Left renal pelvis (tissue), 4 donors: ENCODE measurements at places on chromosomes 3 and 15. TPM values are rescaled to one million over a fixed set of nuclear protein-coding genes. Genes with fewer than 3 reads are reported as not detected.

GRCh38 chr3:69079269-69080159 lies 651 bp downstream of the UBA3 start:
- no peak for DNase-seq

DNA sequence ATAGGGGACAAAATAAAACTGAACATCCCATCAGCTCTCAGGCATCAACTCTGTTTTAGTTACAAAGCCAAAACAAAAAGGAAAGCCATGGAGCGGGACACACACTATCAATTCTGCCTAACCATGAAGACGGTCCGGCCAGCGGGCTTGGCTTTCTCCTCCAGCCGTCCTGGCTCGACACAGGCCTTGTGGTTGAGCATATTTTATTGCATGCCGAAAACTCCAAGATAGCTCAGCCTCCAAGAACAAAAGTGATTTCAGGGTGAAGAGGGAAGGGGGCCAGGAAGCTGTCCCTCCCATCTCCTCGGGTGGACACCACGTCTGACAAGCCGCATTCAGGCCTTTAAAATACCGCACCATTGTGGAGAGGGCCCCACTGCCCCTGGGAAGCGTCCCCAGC lies 31.2 kb downstream of the WNT5A start:
- DNase-seq = no peak

GRCh38 chr3:154794814-154795445 lies 285.2 kb upstream of the MME start:
- no peak for DNase-seq

DNA sequence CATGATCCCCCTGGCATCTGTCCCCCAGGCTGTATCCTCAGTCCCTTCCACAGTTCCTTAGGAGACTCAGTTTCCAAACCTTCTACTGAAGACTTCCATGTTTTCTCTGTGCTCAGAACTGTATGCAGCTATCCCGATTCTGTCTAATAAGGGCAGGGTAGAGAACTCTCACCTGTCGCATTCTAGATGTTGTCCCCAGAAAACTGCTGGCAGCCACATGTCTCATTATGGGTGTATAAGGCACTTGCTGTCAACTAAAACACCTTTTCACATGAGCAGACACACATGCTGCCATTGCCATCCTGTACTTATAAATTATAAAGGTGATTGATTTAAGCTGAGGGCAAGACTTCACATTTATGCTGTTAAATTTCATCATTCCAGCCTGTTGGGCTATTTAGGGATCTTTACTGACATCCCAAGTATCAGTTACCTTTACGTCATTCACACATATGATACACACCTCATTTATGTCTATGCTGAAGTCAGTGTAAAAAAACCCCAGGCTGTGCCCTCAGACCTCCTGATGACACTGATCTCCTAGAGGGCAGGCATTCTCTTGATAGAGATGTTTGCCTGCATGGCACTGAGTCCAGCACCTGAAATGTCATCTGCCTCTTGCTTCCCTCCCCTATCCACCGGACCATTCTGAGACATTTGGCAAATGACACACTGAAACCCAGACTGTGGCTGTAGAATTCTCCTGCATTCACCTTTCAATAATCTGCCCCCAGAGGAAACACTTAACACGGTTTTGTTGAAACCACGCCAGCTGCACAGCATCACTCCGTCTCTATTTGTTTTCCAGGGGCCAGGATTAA lies 35.8 kb downstream of the BTD start:
- no peak for DNase-seq

DNA sequence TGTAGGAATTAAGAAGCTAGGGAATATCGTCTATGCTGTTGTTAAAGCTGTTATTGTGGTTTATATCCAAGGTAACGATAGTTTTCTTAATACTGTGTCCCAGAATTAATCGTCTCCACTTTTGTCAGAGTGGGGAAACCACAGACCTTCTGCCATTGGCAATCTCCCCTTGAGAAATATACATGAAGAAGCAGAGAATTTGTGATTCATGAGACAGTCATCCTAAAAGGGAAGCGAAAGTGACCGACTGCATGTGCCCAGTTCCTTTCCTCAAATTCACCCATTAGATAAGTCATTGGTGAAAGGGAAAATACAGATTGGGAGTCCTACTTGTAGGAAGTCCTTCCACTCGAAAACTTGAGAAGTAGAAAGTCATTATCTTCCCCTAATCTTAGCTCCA lies 26.6 kb downstream of the DIPK2A start:
- DNase-seq = no peak

DNA sequence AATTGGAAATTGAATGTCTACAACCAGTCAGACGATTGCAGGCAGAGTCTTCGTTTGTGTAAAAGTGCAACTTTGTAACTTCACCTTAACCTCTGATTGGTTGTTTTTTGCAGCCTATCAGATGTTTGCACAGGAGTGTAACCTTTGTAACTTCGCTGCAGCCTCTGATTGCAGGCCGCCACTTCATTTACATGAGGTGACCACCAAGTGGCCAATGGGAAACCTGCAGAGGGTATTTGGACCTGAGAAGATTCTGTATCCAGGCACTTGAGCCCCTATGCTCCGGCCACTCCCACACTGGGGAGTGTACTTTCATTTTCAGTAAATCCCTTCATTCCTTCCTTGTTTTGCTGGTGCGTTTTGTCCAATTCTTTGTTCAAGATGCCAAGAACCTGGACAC lies 68.1 kb upstream of the PFN2 start:
- no peak for DNase-seq

- no peak for DNase-seq
These were observed 1340.1 kb upstream of the EPHA6 start for GRCh38 chr3:95474338-95474737.

GRCh38 chr15:68025835-68026424 lies 28.2 kb upstream of the PIAS1 start:
- no peak for DNase-seq

DNA sequence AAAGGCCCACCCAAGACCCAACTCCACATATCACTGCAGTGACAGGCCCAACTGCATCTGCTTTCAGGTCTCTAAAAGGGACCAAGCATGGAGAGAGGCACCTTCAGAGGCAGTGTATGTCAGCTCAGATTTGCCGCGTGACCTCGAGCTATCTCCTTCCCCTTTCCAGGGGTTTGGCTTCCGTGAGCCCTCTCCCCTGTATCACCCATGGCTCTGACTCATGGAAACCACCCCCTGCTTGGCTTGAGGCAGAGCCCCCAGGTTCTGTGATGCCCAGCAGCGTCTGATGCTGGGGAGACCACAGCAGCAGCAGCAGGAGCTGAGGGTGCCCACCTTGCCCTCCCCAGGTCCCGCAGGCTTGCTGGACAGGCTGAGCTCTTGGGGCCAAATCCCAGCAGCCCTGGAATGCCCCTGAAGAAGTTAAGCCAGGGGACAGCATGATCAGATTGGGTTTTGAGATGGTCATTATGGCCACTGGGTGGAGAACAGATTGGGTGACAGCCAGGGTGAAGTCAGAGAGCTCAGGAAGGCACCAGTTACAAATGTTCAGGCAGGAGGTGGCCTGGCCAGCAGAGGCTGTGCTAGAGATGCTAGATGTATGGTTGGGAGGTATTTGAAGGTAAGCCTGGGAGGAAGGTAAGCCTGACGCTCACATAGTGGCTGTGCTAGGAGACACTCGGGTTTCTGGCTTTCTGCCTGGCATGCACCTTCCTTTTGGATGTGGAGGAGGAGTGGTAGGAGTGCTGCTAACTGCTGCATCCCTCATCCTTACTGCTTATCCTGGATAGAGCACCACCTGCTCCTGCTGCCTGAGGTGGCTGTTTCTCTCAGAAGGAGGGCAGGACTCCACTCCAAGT lies 42.9 kb downstream of the FGD5 start:
- DNase-seq = no peak

- no peak for DNase-seq
These were observed 253.1 kb downstream of the CGGBP1 start for GRCh38 chr3:87805670-87806069.

DNA sequence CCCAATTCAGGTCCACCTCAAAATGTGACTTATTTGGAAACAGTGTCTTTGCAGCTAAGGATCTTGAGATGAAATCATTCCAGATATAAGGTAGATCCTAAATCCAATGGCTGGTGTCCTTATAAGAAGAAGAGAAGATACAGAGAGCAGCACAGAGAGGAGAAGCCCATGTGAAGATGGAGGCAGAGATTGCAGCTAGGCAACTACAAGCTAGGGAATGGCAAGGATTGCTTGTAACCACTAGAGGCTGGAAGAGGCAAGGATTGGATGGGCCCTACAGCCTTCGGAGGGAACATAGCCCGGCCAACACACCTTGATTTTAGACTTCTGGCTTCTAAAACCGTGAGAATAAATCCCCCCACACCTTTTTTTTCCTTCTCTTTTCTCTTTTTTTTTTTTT lies 38.5 kb downstream of the SYN2 start:
- DNase-seq = no peak

GRCh38 chr3:133996996-133997395 lies 32.7 kb downstream of the SLCO2A1 start:
- DNase-seq = no peak

GOLGA8N gene
- polyA plus RNA-seq = 29.5 TPM

IQCF5 gene
- polyA plus RNA-seq = not detected

RETNLB gene
- not detected for polyA plus RNA-seq

NUSAP1 gene
- 90.8 TPM for polyA plus RNA-seq

TRAIP gene
- polyA plus RNA-seq = 10.3 TPM

NBEAL2 gene
- polyA plus RNA-seq = 15.0 TPM

FBXO40 gene
- not detected for polyA plus RNA-seq
